Testis (tissue), 5 donors: ENCODE measurements at places on chromosomes 1 and 21. TPM values are rescaled to one million over a fixed set of nuclear protein-coding genes. Genes with fewer than 3 reads are reported as not detected.

Gene KPRP
- total RNA-seq, result not detected

Gene NHLH1
- total RNA-seq, result 0.37 TPM

Gene AMY1B
- not detected for total RNA-seq

- no peak for DNase-seq
Observed at GRCh38 chr1:156437037-156437867, 63.3 kb downstream of the MEF2D start.

DNA sequence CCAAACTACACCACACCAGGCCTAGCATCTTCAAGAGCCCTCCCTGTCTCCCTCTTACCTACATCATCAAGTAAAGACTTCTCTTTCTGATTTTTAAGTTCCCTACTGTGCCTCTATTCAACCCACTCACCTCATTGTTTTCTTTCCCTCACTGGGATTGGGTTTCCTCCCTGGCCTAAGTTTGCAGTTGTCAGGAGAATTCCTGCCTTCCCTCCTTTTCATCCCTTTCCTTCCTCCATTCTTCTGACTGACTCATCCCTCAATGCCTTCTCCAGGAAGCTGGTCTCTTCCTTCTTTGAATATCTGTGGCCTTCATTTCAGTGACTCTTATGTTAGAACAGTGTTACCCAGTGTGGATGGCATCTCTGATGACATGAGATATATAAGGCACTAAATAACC lies 139.9 kb upstream of the KIAA0040 start:
- no peak for DNase-seq

DNA sequence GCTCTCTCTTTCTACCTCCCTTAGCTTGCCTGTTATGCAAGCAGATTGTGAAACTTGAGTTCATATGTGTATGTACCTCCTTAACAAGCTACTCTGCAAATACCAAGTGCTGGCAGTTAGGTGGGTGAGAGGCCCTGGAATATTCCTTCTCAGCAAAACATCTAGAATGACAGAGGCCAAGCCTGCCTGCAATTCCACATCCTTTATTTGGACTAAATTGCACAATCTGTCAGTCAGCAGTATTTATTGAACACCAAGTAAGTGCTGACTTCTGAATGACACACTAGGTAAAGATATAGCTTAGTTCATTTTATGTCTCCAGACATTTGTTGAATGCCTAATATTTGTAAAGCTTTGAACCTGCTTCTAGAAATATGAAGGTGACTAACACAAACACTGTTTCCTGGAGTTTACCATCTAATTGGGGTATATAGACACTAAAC lies 87.5 kb downstream of the RGL1 start:
- no peak for DNase-seq

Gene SOX13
- total RNA-seq, result 33.4 TPM

Gene NLRP3
- total RNA-seq, result 0.31 TPM

DNA sequence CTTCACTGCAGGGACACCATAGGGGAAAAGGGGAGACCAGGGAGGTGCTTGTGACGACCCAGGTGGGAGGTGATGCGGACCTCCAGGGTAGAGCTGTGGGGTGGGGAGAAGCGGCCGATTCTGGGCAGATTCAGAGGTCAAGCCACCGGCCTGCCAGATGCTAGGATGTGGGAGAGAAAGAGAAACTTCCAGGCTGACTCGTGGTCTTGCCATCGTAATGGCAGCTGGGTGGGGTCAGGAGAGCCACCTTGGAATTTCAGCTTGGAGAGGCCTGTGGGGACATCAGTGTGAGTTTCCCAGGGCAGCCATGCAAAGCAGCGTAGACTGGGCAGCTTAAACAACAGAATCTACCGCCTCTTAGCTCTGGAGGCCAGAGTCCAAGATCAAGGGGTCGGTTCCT lies 258.0 kb upstream of the VAMP3 start:
- DNase-seq, result no peak

GRCh38 chr1:26072305-26072704 lies 4.9 kb upstream of the TRIM63 start:
- DNase-seq, result no peak

- no peak for DNase-seq
Observed at GRCh38 chr1:119358636-119359035, 9.9 kb upstream of the HAO2 start.

DNA sequence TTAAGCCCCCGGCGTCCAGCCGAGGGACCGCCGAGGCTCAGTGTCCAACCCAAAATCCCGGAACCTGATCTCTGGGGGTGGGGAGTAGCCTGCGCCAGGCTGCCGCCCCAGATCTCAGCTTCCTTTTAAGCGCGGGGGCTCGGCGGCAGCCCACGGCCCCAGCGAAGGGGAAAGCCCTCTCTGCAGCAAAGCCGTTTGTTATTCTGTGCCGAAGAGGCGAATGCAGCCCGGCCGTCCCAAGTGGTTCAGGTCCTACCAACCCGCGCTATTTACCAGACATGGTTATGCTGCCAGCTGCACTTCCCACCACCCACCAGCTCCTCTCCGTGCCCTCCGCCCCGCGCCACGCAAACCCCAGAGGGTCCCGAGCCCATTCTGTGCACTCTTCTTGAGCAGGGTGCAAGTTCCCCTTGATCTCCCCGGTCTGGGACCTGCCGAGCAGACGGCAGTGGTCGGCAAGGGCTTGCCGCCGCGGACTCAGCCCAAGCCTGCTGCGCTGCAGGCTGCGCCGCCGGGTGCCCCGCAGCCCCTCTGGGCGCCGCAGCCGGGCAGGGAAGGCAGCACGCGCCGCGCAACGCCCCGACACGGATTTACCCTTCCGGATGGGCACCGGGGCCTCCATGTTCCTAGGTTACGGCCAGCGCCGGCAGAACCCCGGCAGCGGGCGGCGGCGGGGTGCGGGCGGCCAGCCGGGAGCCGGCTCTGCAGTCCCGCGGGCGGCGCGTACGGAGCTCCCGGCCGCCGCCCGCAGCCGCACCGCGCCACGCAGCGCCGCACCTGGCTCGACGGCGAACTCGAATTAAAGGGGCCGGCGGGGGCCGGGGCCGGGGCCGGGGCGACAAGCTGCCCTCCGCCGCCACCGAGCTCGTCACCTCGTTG lies 738 bp upstream of the KCNA2 start:
- no peak for DNase-seq

- DNase-seq, result no peak
Observed at GRCh38 chr1:1099506-1100183, 16.2 kb downstream of the C1orf159 start.

- no peak for DNase-seq
Observed at GRCh38 chr1:175073633-175074032, 6.0 kb downstream of the TNN start.

DNA sequence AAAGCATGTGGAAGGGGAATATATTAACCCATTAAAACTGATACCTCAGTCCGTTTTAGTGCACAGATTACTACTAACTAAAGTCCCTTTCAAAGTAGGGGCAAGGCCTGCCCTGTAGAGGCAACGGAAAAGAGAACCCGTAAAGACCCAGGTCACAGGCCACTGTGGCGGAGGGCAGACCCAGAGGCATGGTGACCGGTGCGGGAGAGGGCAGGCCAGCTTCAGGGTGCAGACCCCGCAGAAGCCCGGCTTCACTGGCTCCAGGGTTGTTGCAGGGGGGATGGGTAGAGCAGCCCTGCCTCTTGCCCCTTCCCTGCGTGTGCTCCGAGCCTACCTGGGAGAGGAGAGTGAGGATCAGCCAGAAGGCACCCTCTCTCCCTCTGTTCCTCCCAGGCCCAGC lies 17.7 kb downstream of the CNTN2 start:
- no peak for DNase-seq

Gene AHCYL1
- total RNA-seq, result 59.1 TPM

Gene OR6N1
- not detected for total RNA-seq

- DNase-seq, result no peak
Observed at GRCh38 chr1:27727126-27727525, 1.4 kb downstream of the FAM76A start.

Gene DEGS1
- total RNA-seq, result 58.1 TPM
